ENCODE measurements at places on chromosomes 5 and 9.
A peak's percentile ranks its signal among the peaks of the same experiment; 100 is the strongest.

GRCh38 chr5:110651507-110651906, 75.0 kb downstream of the TMEM232 start:
- no peak for DNase-seq

- DNase-seq: no peak
Measured at GRCh38 chr9:128505414-128505765, 871 bp downstream of the GLE1 start.

GRCh38 chr5:36073595-36074216, 7.0 kb upstream of the UGT3A2 start:
- no peak for DNase-seq

DNA sequence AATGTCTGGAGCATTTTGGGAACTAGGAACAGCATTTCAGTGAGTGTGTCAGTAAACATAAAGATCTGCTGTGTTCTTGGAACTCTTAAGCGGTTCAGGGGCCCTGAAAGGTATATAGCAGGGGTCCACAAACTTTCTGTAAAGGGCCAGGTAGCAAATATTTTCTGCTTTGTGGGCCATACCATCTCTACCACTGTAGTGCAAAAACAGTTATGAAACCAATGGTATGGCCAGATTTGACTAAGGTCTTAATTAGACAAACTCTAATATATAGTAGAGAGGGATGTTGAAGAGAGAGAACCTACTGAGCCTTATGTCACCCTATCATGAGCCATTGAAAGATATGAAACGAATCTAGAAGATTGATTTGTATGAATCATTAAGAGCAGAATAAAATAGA, 5.3 kb downstream of the TNPO1 start:
- DNase-seq: no peak

- DNase-seq: no peak
Measured at GRCh38 chr9:127035948-127036347, 86.5 kb downstream of the ANGPTL2 start.

DNA sequence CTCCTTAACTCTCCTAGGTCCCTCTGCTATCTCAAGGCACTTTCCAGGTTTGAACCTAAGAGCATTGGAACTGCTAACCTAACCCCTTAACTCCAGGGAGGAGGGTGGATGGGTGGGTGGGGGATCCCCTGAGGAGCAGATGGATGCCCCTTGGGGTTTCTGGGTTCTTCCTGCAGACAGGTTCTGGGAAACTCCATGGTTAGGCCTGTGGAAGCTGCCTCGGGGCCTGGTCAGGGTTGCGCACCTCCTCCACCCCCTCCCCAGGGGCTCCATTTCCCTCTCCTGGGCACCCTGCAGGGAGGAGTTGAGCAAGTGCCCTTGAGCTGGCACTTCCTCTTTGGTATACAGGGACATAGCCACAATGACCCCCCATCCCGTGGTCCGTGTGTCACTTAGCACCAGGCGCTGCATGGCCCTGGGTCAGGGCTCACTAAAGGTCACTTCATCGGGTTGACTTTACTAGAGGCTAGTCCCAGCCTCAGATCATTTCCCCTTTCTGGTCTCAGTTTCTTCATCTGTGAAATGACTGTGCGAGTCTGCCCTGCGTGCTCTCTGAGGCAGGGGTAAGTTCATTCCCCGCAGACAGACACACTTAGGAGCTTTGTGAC, 16.0 kb downstream of the CXXC5 start:
- DNase-seq: no peak

DNA sequence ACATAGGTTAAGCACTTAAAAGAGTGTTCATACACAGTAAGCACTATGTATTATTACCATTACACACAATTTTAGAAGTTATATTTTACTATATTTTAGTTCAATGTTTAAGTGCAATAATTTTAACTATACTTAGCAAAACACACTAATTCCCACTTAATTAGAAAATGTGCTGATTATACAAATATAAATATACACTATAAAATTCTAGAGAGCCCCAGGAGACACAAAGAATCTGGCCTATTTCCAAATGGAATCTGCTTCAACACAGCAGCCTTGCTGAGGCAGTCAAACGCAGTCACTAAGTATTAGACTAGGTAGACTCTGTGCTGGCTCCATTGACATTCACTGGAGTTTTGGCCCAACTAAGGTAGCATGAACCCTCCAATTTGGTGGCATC, 160.9 kb downstream of the CETN3 start:
- DNase-seq: no peak

- DNase-seq: no peak
Measured at GRCh38 chr9:76215066-76215465, 179.2 kb downstream of the RFK start.

DNA sequence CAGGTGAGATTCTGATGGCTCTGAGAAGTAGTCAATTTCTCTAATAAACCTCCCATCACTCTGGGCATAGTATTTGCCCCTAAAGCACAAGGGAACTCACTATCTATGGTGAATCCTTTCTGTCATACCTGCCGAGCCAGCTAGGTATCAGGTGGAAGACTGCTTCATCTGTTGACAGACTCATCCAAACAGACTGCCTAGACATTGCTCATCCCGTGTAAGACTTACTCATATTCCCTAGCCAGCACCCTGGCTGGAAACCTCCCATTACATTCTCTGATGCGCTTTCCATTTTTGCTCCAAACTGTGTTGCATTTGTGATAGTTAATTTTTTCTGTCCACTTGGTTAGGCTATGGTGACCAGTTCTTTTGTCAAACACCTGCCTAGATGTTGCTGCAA, 595.9 kb downstream of the DNAH5 start:
- no peak for DNase-seq

GRCh38 chr9:137017791-137018497, 10.1 kb downstream of the ABCA2 start:
- no peak for DNase-seq

DNA sequence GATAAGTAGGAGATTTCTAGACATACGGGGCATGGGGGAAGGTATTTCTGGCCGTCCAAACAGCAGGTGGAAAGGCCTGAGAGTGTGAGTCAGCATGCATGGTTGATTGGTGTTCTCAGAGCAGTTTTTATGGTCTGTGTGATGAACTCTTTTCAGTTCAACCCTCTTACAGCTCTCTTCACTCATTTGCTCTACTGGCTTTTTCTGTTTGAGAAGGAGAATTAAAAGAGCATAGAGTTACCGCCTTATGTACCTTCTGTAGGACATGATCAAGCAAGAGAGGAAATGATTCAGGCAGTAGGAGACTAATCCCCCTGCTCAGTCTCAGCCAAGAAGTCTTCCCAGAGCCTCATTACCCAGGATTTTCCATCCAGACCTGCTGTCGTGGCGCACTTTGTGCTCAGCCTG, 92.4 kb downstream of the PRDM6 start:
- DNase-seq: no peak

DNA sequence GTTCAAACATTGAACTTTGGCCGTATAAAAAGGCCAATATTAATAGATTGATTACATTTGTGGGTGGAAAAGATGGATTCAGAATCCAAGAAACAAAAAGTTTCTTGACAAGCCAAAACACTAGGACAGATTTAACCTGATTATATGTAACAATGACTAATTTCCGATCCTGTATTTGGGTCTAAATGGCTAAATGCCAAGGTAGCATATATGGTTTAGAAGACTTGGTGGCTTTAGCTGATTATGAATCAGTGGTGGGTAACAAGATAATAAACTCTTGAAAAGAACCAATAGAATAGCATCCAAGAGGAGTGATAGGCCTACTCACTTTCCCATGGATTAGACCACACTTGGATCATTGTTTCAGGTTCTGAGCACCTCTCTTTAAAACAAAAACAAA, 21.8 kb upstream of the ANP32B start:
- no peak for DNase-seq

GRCh38 chr5:35828082-35828598, 28.6 kb upstream of the IL7R start:
- peak; percentile 50 for DNase-seq

DNA sequence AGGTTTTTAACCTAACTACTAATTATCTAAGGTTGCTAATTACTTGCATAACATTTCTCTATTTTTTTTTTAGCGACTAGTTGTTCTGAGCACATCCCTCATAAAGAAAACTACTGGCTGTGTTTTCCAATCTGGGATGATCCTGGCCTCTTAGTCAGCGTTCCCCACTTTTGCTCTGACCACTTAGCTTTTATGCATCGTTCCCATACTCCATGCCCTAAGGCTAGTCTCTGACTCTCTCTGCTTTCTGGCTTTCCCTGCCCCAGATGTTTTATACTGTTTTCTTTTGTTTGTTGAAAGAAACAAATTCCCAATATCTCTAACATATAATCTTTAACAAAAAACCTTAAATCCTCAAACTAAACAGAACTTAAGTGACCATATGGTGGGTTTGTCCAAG, 217.9 kb downstream of the SPATA31D1 start:
- DNase-seq: no peak

GRCh38 chr9:16064771-16065170, 511.9 kb downstream of the CCDC171 start:
- DNase-seq: no peak

- no peak for DNase-seq
Measured at GRCh38 chr5:140312067-140312790, 9.3 kb upstream of the PFDN1 start.

- DNase-seq: peak; percentile 62
Measured at GRCh38 chr5:35089334-35090314, 41.9 kb upstream of the AGXT2 start.

DNA sequence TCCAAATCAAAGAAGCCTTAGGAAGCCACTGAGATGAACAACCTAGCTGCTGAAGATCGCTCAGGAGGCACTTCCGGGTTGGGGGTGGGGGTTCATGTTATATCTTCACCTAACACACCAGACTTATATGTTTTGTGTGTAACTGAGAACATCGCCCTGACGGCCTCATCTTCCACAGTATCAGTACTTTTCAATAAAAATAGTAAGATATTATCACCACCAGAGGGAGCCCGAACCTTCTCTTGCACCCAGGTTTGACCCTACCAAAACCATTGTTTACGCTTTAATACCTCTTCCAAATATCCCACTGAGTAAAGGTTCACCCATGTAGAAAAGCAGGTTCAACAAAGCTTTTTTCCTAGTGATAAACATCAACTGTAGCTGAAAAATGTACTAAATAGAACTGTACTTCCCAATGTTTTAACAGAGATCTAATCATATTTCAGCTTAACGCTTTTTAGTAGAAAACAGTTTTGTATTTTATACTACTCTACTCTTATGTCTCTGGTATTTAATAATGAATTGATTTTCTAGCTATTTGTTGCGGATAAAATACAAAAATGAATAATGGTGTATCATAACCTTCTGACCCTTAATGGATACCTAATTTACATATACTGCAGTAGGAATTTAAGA, 244.0 kb downstream of the EPB41L4A start:
- peak; percentile 34 for DNase-seq

All from stimulated activated CD4-positive, alpha-beta T cell treated with anti-CD3 and anti-CD28 coated beads, Interleukin-15, amount 100 ng/mL, for 24 hours (primary cell).